ENCODE measurements at places on chromosomes 2 and 18. TPM values are rescaled to one million over a fixed set of nuclear protein-coding genes. Genes with fewer than 3 reads are reported as not detected.

- no peaks in the 10 kb centered on the region for H3K36me3 ChIP-seq
- DNase-seq, result peak; percentile 3
- H3K4me3 ChIP-seq, result no peak overlapping the region
- H3K4me1 ChIP-seq, result no peaks in the 10 kb centered on the region
- no peaks in the 10 kb centered on the region for H3K27me3 ChIP-seq
Measured at GRCh38 chr18:53698907-53699306, 525.6 kb downstream of the MBD2 start.

- H3K36me3 ChIP-seq, result no peaks in the 10 kb centered on the region
- peak; percentile 39 for DNase-seq
- H3K27ac ChIP-seq, result no peak overlapping the region
- H3K4me1 ChIP-seq, result peaks cover 11% of the 10 kb centered on the region
Measured at GRCh38 chr2:238139196-238140039, 950 bp downstream of the KLHL30 start.

GRCh38 chr2:164710837-164711765, 89.8 kb upstream of the GRB14 start:
- H3K27ac ChIP-seq, result no peak overlapping the region
- no peak for DNase-seq
- no peaks in the 10 kb centered on the region for H3K36me3 ChIP-seq

DNA sequence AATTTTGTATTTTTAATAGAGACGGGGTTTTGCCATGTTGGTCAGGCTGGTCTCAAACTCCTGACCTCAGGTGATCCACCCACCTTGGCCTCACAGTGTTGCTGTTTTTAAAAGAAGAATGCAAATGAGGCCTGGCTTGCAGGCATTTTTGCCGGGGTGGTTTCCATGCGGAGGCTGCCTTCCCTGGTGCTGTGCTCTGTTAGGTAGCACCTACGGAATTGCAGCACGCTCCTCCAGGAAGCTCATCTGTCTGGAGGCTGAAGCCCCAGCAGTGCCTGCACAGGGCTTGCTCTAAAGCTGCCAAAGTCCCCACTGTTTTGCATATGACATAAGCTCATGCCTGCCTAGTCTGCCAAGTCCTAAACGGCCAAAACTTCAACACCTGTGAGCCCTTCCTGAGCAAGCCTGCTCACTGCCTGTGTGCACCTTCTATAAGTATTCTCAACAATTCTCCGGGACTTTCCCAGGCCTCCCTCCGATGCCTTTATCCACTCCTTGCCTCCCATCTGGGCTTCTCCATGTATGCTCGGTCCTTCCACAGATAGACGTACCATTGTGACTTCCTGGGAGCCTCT, 551.3 kb upstream of the RAB6C start:
- DNase-seq, result no peak
- H3K4me1 ChIP-seq, result no peaks in the 10 kb centered on the region
- H3K36me3 ChIP-seq, result no peaks in the 10 kb centered on the region
- H3K27ac ChIP-seq, result no peak overlapping the region
- peaks cover 6% of the 10 kb centered on the region for H3K27me3 ChIP-seq

DNA sequence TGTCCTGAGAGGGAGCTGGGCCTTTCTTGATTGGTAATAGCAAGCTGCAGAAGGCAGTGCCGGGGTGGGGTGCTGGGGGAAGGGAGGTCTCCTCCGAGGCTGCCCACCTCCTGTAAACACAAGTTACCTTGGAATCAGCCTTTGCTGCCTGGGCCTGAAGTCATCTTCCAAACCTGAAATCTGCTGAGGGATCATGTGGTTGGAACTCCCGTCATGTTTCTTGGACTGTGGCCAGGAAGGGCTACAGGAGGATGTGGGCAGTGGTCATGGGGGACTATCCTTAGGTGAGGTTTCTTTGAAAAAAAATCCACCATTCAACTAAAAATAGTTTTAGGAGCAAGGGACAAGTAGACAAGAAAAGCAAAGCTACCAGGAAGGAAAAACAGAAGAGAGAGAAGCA, 74.2 kb downstream of the CDK15 start:
- H3K36me3 ChIP-seq, result no peaks in the 10 kb centered on the region
- DNase-seq, result no peak
- H3K4me1 ChIP-seq, result peaks cover 14% of the 10 kb centered on the region
- H3K27me3 ChIP-seq, result peaks cover 46% of the 10 kb centered on the region

GRCh38 chr2:27308359-27308881, at the start of gene UCN:
TSS of gene UCN (minus strand) at chr2:27308445. CDS start at chr2:27307895, 550 bp downstream.
- H3K4me3 ChIP-seq, result peak within 1 kb of the TSS; percentile 24
- peaks cover 16% of the 10 kb centered on the region for H3K27me3 ChIP-seq
- DNase-seq, result peak; percentile 11
- H3K36me3 ChIP-seq, result peaks cover 26% of the 10 kb centered on the region

- no peak overlapping the region for H3K27ac ChIP-seq
- H3K27me3 ChIP-seq, result no peaks in the 10 kb centered on the region
- peaks cover 23% of the 10 kb centered on the region for H3K36me3 ChIP-seq
- peaks cover 2% of the 10 kb centered on the region for H3K4me1 ChIP-seq
Measured at GRCh38 chr18:79531926-79532312, 136.2 kb downstream of the NFATC1 start.

GRCh38 chr2:198700319-198700718, 757.4 kb downstream of the SATB2 start:
- no peaks in the 10 kb centered on the region for H3K4me1 ChIP-seq
- no peak overlapping the region for H3K4me3 ChIP-seq
- H3K27ac ChIP-seq, result no peak overlapping the region
- no peaks in the 10 kb centered on the region for H3K27me3 ChIP-seq

USP34 gene
- 69.0 TPM for total RNA-seq

Data from activated CD8-positive, alpha-beta T cell treated with anti-CD3 and anti-CD28 coated beads for 36 hours (primary cell).